CD4-positive, alpha-beta T cell treated with Interleukin-6 at 100 ng/mL for 8 hours (primary cell): ENCODE measurements at places on chromosomes 7 and 10.

GRCh38 chr7:132571970-132572369 is 4.3 kb downstream of the PLXNA4 start:
- no peak for DNase-seq

- no peak for DNase-seq
Measured at GRCh38 chr10:26251925-26252324, 35.4 kb downstream of the GAD2 start.

DNA sequence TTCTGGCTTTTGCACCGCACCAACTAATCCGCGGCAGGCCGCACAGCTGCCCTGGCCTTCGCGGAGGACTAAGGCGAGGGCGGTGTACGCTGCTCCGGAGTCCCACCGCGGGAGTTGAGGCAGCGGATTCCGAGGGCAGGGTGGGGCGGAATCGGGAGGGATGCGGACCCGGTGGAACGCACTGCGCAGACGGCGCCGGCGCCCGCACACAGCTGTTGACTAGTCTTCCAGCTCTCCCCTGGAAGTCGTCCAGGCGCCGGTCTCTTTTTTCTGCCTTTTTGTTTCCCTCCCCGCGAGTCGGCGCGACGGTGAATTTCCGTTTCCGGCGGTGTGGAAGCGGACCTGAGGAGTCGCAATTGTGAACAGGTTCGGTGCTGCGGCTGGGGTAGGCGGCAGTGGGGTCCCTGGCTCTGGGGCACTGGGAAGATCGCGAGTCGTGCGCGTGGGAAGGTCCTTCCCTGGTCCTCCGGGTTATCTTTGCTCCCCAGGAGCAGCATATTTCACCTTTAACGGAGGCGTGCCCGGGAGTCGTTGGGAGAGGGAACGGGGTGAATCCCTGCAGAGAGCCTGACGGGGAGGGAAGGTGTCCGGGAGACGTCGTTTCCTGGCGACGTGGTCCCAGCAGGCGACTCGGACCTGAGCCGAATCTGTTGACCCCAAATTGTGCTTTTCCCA is at the start of gene ASAH2B:
Gene ASAH2B (plus strand): TSS at position 319 of the 675 bp plus-strand sequence. CDS start 5,195 bp downstream, outside the sequence.
- peak; percentile 69 for DNase-seq

DNA sequence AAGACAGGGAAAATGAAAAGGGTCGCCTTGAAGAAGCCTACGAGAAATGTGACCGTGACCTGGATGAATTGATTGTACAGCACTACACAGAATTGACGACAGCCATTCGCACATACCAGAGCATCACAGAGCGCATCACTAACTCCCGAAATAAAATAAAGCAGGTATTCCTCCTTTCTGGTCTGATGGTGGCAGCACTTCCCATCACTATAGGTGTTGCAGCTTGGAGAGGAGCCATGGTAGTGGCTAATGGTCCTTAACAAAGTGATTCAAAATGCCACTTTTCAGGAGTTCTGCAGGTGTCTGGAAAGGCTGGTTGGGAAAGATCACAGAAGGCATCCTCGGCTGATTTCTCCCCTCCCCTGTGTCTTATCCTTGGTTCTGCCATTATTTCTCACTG is 22.1 kb downstream of the EXOC4 start:
- DNase-seq = no peak

GRCh38 chr10:5461203-5461588 is 38.2 kb downstream of the CALML5 start:
- no peak for DNase-seq

GRCh38 chr10:33136271-33136670 is 178.2 kb upstream of the ITGB1 start:
- peak; percentile 41 for DNase-seq

DNA sequence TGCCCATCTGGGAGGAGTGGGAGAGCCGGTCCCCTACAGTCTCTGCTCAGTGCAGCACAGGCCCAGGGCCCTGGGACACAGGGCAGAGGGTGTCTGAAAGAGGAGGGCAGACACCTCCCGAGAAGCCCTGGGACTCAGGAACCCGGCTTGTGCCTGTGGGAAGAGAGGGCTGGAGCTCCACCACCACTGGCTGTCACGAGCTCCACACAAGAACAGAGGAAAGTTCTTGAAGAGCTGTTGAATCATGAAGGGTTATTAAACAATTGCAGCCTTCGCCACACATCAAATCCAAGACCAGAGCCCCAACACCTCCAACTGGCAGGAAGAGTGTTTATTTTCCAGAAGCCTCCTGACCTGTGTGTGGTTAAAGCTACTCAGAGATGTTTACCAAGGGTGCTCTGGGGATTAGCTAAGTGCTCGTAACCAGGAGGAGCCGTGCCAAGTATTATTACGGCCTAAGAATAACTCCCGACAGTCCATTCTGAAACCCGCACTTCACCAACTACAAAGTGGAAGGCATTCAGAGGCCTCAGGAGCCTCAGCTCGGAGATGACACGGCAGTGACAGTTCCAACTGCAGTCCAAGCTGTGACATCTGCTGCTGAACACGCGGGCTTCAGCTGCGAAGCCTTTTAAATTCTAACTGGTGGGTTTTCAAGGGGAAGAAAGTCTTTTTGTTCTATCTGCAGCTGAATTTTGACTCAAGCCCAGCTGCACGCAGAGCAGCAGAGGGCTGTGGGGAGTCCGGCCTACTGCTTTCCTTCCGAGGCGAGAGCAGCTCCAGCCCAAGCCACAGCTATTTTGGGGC is 75.1 kb downstream of the MAD1L1 start:
- DNase-seq = no peak

- no peak for DNase-seq
Measured at GRCh38 chr10:8233049-8233448, 178.6 kb downstream of the GATA3 start.

GRCh38 chr7:45884136-45884535 is 4.2 kb upstream of the IGFBP1 start:
- no peak for DNase-seq

DNA sequence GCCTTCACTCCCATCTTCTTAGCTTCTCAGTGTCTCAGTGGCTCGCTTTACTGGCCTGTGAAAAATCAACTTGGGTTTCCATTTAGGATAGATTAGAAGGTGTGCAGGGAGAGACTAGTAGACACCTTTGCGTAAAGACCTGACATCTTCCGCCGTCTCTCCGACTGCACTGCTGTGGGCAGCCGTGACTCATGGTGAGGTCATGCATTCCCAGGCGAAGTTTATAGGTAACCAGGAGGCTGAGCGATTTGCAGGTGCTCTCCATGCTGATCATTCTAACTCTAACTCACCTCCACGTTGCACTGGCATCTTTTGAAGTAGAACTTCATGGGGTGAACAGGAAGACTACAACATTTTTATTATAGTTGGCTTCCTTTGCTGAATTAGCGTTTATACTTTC is 68.0 kb upstream of the ZNF438 start:
- DNase-seq = peak; percentile 28

- DNase-seq = no peak
Measured at GRCh38 chr7:142827951-142828500, 26.9 kb upstream of the EPHB6 start.

- no peak for DNase-seq
Measured at GRCh38 chr7:36462551-36463137, 73.0 kb downstream of the ANLN start.

GRCh38 chr7:55575733-55576132 is 3.4 kb upstream of the VOPP1 start:
- no peak for DNase-seq

GRCh38 chr10:15877836-15878576 is 17.7 kb upstream of the MINDY3 start:
- no peak for DNase-seq

GRCh38 chr10:35336084-35336831 is at the start of gene CCNY:
Gene CCNY (plus strand): TSS chr10:35336509. CDS start chr10:35337054, 545 bp downstream.
- DNase-seq = peak; percentile 72

DNA sequence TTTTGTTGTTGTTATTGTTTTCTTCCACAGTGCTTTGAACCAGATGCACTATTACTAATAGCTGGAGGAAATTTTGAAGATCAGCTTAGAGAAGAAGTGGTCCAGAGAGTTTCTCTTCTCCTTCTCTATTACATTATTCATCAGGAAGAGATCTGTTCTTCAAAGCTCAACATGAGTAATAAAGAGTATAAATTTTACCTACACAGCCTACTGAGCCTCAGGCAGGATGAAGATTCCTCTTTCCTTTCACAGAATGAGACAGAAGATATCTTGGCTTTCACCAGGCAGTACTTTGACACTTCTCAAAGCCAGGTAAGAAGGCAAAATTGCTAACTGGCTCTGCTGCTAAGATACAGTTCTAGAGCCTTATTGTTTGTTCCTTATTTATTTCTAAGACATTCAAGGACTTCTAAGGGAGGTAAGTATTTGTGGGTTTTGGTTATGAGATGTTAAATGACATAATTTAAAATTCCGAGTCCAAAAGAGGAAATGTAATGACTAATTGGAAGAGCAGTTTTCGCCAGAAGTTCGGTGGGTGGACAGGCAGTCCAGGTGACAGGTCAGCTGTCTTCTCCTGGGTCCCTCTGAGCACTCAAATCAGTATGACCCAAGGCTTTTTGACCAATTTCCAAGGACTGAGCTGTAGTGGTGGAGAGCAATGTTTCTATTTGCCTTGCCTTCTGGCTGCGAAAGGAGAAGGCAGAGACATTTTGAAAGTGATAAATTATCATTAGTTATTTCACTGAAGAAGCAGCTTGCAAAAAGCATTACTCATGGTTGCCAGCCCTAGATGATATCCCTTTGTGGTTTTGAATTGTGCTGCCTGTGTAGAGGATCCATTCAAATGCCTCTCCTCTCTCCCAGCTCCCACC is 10.1 kb downstream of the SLC39A12 start:
- DNase-seq = no peak

DNA sequence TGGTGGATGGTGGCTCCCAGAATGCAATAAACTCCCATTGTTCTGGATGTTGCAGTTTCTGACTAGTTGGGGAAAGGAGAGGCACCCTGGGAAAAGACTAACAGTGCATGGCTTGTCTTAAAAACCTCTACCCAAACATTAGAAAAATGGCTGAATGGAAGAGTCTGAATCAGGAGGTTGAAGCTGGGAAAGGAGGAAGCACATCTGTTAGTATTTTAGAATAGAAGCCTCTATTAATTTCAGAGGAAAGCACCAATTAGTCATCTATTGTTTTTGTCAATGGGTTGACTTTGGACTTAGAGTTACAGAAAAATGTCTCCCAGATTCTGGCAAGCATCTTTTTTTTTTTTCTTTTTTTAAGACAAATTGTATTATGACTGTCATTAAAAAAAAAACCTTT is 56.1 kb upstream of the ELMO1 start:
- DNase-seq = no peak

GRCh38 chr10:114388275-114388674 is 16.0 kb downstream of the AFAP1L2 start:
- no peak for DNase-seq

DNA sequence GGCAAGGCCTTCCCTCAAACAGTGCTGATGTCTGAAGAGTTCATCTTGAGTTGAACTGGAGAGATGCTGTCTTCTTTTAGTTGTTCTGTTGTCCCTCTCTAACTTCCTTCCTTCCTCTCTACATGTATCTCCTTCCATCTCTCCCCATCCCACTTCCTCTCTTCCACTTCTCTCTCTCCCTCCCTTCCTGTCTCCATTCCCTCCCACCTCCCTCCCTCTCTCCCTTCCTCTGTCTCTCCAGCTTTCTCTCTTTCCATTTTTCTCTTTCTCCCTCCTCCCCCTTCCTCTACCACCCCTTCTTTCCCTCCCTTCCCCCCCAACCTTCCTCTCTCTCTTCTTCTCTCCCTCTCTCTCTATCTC is 40.7 kb upstream of the TNS3 start:
- DNase-seq = no peak

DNA sequence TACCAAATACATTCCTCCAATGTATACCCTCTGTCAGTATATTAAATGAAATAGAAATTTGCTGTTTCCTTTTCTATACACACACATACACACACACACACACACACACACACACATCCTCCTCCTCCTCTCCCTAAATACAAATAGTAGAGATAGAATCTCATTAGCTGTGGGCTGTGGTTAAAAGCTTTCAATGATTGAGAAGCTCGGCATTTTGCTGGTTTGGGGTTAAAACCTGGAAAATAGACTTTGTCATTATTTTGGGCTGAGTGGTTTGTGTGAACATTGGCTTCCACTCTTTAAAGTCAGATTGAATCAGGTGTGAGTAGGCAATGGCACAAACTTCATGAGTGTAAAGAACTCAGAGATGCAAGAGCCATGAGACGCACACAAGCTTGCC is 596.0 kb downstream of the XPNPEP1 start:
- no peak for DNase-seq
